ENCODE measurements at places on chromosomes 7 and 10.

- H3K4me1 ChIP-seq = no peaks in the 10 kb centered on the region
- H3K4me3 ChIP-seq = no peak overlapping the region
- H3K36me3 ChIP-seq = no peaks in the 10 kb centered on the region
- H3K27ac ChIP-seq = no peak overlapping the region
- no peak for DNase-seq
Observed at GRCh38 chr7:26305090-26305868, 13.6 kb downstream of the SNX10 start.

- no peak for DNase-seq
- H3K4me1 ChIP-seq = no peaks in the 10 kb centered on the region
- H3K36me3 ChIP-seq = no peaks in the 10 kb centered on the region
- H3K4me3 ChIP-seq = no peak overlapping the region
Observed at GRCh38 chr7:71442492-71443190, 310.7 kb downstream of the GALNT17 start.

- H3K4me3 ChIP-seq = no peak overlapping the region
- no peak overlapping the region for H3K27ac ChIP-seq
- H3K36me3 ChIP-seq = no peaks in the 10 kb centered on the region
Observed at GRCh38 chr7:134625550-134625949, 21.1 kb upstream of the BPGM start.

- no peak for DNase-seq
- no peaks in the 10 kb centered on the region for H3K27me3 ChIP-seq
- no peak overlapping the region for H3K27ac ChIP-seq
- H3K36me3 ChIP-seq = peaks cover 6% of the 10 kb centered on the region
- H3K4me3 ChIP-seq = peak overlapping the region; percentile 82
- H3K4me1 ChIP-seq = no peaks in the 10 kb centered on the region
Observed at GRCh38 chr7:149196705-149197171, 1.4 kb downstream of the ZNF282 start.

DNA sequence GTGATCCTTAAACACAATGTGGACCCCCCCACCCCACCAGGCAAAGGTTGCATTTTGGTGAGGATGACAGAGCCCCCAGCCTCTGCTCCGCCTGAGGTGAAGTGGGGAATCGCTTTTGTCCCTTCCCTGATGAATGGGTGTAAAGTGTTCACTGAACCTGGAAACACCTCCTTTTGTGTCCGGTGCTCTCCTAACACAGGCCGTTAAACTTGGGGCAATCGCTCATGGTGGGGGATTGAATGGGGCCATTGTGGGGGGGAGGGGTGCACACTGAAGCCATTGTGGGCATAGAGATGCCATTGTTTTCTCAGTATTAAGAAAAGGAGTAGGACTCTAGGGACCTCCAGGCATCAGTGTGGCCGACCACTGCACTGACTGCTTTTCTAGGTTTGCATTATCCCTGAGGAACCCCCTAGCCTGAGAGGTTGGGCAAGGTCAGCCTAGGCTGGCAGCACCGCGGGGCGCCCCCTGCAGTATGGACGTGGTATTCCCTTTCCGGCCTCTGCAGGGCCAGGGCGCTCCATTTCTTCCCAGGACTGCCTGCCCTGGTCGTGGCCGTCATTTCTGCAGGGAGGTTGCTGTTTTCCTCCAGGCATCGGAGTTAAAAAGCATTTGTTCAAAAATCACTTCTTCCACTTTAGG, 158.3 kb downstream of the TCF7L2 start:
- no peaks in the 10 kb centered on the region for H3K36me3 ChIP-seq
- no peak for DNase-seq
- H3K27ac ChIP-seq = no peak overlapping the region
- H3K4me1 ChIP-seq = peaks cover 3% of the 10 kb centered on the region
- H3K4me3 ChIP-seq = no peak overlapping the region

DNA sequence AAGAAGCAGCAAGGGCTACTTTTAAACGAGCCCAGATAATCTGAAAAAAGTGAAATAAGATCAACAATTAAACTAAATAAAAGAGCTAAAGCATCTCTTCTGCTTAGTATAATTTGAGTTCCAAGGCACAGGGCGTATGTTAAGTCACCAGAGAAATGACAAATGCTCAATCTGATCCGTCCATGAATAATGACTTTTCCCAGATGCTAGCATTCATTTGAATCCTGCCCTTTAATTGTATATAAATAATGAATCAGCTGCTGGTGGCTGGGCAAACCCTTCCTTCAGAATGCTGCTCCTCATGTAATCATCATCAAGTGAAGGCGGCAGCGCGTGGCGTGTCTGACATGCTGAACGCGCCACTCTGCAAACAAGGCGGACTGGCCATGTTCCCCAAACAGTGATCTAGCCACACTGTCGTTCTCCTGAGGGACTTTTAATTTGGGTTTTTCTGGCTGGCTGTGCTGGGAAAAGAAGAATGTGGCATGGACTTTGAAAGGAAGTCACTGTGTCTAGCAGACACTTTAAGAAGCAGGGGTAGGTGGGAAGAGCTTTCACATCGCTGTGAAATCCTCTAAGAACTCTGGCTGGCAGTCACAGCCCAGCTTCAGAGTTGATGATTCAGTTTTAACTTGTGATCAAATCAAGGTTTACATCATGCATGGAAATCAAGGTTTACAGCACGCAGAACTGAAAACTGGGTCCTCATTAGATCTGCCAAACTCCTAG, 70.7 kb downstream of the BEND7 start:
- H3K36me3 ChIP-seq = no peaks in the 10 kb centered on the region
- DNase-seq = no peak
- H3K4me1 ChIP-seq = no peaks in the 10 kb centered on the region

DNA sequence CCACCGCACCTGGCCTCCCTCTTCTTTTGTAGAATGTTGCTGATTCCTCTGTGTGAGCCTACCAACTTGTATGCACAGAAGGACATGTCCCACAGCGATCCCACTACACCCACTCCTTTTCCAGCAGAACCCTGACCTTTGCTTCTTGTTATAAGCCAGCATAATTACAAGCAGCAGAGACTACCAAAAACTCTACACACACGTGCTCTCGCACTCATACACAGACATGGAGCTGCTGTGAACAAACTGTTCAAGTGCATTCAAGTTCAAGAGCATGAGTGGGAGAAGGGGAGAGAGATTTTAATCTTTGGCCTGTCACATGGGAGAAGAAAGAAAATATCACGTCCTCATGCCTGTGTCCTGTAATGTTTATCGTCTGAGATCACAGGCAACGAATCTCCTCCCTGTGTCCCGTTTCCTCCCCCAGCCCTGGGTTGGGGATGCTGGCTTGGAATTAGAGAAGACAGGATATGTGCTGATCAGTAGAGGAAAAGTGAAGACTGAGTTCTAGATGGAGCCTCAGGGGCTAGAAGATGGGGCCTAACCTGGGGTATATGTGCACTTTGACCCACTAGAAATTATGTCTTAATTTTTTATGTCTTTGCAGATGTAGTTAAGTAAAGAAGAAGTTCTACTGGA, 79.6 kb downstream of the NHLRC2 start:
- no peaks in the 10 kb centered on the region for H3K36me3 ChIP-seq
- H3K4me3 ChIP-seq = no peak overlapping the region
- DNase-seq = no peak
- H3K4me1 ChIP-seq = no peaks in the 10 kb centered on the region
- H3K27ac ChIP-seq = no peak overlapping the region
- H3K27me3 ChIP-seq = no peaks in the 10 kb centered on the region

- H3K27me3 ChIP-seq = no peaks in the 10 kb centered on the region
- H3K4me1 ChIP-seq = no peaks in the 10 kb centered on the region
- H3K27ac ChIP-seq = no peak overlapping the region
- DNase-seq = no peak
- H3K4me3 ChIP-seq = no peak overlapping the region
Observed at GRCh38 chr10:122990278-122990677, 10.1 kb downstream of the PSTK start.

DNA sequence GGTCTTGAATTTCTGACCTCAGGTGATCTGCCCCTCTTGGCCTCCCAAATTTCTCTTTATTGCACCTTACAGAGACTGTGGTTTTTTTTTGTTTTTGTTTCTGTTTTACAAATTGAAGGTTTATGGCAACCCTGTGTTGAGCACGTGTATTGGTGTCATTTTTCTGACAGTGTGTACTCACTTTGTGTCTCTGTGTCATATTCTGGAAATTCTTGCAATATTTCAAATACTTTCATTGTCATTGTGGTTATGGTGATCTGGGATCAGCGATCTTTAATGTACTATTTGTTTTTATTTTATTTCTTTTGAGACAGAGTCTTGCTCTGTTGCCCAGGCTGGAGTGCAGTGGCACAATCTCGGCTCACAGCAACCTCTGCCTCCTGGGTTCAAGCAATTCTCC, 89.8 kb downstream of the PRTFDC1 start:
- no peak overlapping the region for H3K4me3 ChIP-seq
- no peaks in the 10 kb centered on the region for H3K4me1 ChIP-seq

DNA sequence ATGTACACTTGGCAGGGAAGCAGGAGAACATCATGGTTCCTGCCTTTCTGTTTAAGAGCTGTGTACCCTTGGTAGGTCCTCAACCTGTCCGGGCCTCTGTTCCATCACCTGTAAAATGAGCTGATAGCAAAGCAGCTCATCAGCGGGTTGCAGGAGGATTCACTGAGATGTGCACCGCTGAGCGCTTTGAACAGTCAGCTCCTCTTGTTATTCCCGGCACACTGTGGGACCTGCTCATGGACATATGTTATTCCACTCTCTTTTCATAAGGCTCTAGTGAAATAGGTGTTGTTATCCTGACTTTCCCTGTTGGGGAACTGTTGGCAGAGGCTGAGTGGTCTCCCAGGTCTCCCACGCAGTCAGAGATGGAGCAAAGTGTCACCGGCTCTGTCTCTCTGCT, 497.5 kb upstream of the ZMIZ1 start:
- no peaks in the 10 kb centered on the region for H3K36me3 ChIP-seq
- no peak overlapping the region for H3K4me3 ChIP-seq
- no peak for DNase-seq
- no peak overlapping the region for H3K27ac ChIP-seq
- H3K27me3 ChIP-seq = no peaks in the 10 kb centered on the region
- no peaks in the 10 kb centered on the region for H3K4me1 ChIP-seq

DNA sequence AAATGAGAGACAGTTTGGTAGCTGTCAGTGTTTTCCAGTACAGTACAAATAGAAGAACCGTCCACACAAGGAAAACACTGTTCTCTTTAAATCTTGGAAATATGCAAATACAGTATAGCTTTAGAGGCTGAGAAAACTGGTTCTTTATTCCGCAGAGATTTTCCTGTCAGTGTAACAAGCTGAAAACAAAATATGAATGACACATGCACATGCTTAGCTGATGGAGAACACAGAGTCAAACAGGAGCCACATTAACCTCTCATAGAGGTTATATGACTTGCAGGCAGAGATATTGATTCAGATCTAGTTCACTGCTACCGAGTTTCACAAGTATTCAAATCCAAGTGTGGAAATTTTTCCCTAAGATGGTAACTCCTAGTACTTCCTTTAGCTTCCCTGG, 135.2 kb upstream of the C1QL3 start:
- DNase-seq = no peak
- no peak overlapping the region for H3K27ac ChIP-seq
- H3K27me3 ChIP-seq = no peaks in the 10 kb centered on the region
- H3K36me3 ChIP-seq = no peaks in the 10 kb centered on the region
- H3K4me3 ChIP-seq = no peak overlapping the region

GRCh38 chr7:78558566-78558965, 760.0 kb downstream of the PHTF2 start:
- H3K4me1 ChIP-seq = no peaks in the 10 kb centered on the region
- H3K4me3 ChIP-seq = no peak overlapping the region
- DNase-seq = no peak
- H3K27me3 ChIP-seq = no peaks in the 10 kb centered on the region
- H3K36me3 ChIP-seq = no peaks in the 10 kb centered on the region

DNA sequence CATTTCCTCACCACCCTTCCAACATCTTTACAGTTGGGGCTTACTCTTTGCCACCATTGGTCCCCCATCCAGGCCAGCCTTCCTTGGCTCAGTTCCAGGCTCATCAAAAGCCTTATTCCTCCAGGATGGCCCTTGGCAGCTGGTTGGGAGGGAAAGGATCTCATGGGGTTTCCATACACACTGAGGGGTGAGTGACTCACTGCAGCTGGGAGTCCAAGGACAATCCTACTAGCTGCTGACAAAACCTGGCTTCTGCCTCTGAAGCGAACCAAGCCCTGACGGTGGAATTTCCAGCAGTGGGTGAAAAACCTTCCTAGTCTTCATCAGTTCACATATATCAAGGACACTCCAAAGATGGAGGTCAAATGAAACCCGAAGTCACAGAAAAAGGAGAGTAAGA, 22.9 kb downstream of the CRHR2 start:
- DNase-seq = peak; percentile 46
- no peaks in the 10 kb centered on the region for H3K36me3 ChIP-seq
- H3K27me3 ChIP-seq = no peaks in the 10 kb centered on the region
- H3K4me3 ChIP-seq = no peak overlapping the region
- no peak overlapping the region for H3K27ac ChIP-seq

- peaks cover 1% of the 10 kb centered on the region for H3K4me1 ChIP-seq
- H3K27ac ChIP-seq = no peak overlapping the region
- H3K27me3 ChIP-seq = no peaks in the 10 kb centered on the region
- DNase-seq = no peak
Observed at GRCh38 chr7:47693216-47693615, 111.3 kb upstream of the TNS3 start.

GRCh38 chr7:14773729-14774271, 128.8 kb downstream of the DGKB start:
- no peak overlapping the region for H3K4me3 ChIP-seq
- H3K27ac ChIP-seq = no peak overlapping the region
- H3K36me3 ChIP-seq = no peaks in the 10 kb centered on the region
- H3K4me1 ChIP-seq = no peaks in the 10 kb centered on the region
- H3K27me3 ChIP-seq = no peaks in the 10 kb centered on the region

GRCh38 chr7:19376538-19376937, 231.3 kb upstream of the FERD3L start:
- H3K4me1 ChIP-seq = no peaks in the 10 kb centered on the region
- H3K27me3 ChIP-seq = no peaks in the 10 kb centered on the region
- DNase-seq = no peak
- H3K36me3 ChIP-seq = no peaks in the 10 kb centered on the region
- H3K27ac ChIP-seq = no peak overlapping the region
- no peak overlapping the region for H3K4me3 ChIP-seq

DNA sequence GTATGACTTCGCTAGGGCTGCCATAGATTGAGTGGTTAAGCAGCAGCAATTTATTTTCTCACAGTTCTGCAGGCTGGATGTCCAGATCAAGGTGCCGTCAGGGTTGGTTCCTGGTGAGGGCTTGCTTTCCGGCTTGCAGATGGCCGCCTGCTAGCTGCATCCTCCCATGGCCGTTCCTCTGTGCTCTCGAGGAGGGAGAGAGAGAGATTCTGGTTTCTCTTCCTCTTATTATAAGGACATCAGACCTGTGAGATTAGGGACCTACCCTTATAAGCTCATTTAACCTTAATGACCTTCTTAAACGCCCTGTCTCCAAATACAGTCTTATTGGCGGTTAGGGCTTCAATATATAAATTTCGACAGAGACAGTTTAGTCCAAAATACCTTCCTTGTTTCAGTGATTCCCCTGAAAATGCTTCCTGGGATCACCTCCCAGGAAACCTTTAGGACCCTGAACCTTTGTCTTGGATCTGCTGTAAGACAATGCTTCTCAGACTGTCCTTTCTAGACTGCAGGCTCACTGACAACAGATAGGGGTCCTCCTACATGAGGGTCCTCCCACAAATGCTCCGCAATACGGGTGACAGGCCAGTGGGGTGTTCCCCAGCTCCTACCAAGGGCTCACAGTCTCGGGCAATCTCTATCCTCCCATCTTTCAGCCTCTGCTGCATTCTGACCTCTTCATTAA, 82.5 kb upstream of the BAIAP2L1 start:
- no peaks in the 10 kb centered on the region for H3K27me3 ChIP-seq
- DNase-seq = peak; percentile 42
- H3K4me3 ChIP-seq = no peak overlapping the region
- no peaks in the 10 kb centered on the region for H3K36me3 ChIP-seq
- no peaks in the 10 kb centered on the region for H3K4me1 ChIP-seq

Measured in aorta (tissue), 5 donors.